ENCODE measurements at places on chromosomes 2 and 18.

- DNase-seq, result peak; percentile 83
Measured at GRCh38 chr2:112055730-112056625, 909 bp downstream of the TMEM87B start.

GRCh38 chr2:173567493-173567892, 212.8 kb downstream of the CDCA7 start:
- DNase-seq, result no peak

- no peak for DNase-seq
Measured at GRCh38 chr2:224518806-224519580, 66.2 kb downstream of the CUL3 start.

GRCh38 chr18:78517328-78517727, 462.3 kb upstream of the SALL3 start:
- no peak for DNase-seq

GRCh38 chr2:60934165-60934722, 52.9 kb downstream of the REL start:
- no peak for DNase-seq

All from cardiac septum (tissue), 1 donor.